ENCODE measurements at places on chromosomes 7 and 10.

- no peak for DNase-seq
These were observed 84.5 kb upstream of the DUSP5 start for GRCh38 chr10:110413049-110413783.

- DNase-seq = no peak
These were observed 248.7 kb downstream of the NEBL start for GRCh38 chr10:20648263-20648874.

DNA sequence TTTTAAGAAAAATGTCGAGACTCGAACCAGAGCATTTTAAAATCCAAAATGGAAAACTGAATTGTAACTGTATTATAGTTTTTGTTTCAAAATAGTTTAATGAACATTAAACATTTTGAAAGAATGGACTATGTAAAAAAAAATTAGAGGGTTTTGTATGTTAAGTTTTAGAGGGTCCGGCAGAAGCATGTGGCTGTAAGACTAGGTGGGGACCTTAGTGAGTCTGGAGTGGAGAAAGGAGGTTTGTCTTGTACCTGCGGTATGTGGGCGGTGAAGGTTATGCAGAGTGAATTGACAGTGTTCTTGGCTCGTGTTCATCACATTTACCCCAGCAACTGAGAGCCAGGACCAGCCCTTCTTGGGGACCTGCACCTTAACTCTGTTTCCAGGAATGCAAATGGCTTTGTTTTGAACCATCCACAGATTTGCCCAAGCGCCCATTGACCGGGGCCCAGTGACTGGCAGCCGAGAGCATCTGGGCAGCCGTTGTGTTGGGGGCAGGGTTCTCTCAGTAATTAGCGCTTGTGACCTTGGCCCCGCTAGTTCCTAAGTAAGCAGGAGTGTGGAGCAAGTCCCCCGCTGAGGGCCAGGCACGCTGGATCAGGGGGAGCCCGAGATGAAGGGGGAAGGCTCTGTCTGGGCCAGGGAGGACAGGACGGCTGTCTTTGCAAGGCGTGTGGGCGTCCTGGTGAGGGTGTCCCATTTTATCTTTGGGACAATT lies 1.4 kb upstream of the KLF6 start:
- DNase-seq = no peak

DNA sequence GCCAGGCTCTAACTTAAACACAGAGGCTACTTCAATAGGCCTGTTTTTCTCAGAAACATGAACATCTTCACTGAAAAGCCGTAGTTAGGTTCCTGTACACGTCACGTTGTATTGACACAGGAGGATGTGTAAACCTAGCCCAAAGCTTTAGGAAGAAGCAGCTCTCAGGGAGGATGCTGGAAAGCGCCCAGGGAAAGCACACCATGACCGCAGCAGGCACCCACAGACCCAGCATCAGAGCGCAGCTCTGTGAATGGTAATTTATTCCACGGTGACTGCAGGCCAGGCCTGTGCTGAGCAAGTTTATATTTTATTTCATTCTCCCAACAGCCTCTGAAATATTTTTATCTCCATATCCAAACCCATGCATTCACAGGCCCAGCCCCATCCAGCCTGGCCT lies 51.1 kb downstream of the ASB13 start:
- DNase-seq = no peak

GRCh38 chr7:132516042-132516840 lies 60.0 kb downstream of the PLXNA4 start:
- DNase-seq = no peak

DNA sequence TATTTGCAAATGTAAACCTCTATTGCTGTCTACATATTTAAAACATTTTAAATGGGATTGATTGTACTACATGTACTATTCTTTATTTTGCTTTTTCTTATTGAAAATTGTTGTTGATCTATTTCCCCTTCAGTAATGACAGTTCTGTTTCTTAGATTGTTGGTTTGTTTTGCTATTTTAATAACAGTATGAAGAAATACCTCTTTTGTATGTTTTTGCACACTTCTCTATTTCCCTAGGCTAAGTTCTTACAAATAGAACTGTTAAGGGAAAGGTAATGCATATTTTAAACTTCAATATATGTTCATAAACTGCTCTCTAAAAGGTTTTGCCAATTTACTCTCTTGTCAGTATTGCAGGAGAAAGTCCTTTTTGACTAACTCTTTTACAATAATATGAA lies 195.0 kb upstream of the PRPS1L1 start:
- DNase-seq = no peak

DNA sequence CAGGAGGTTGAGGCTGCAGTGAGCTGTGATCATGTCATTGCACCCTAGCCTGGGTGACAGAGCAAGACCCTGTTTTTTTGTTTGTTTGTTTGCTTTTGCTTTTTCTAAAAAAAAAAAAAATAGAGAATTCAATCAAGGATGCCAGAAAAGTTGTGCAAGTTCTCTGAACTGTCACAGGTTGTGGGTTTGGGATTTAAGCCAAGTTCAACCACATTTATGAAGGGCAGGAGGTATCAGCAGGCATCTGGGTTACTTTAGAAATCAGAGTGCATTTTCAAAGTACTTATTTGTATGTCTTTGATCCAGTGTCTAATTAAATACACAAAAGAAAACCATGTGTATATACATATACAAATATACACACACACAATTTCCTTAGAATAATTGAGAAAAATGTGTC lies 151.2 kb upstream of the MINDY3 start:
- no peak for DNase-seq

GRCh38 chr10:49081547-49082275 lies 33.6 kb downstream of the VSTM4 start:
- DNase-seq = no peak

DNA sequence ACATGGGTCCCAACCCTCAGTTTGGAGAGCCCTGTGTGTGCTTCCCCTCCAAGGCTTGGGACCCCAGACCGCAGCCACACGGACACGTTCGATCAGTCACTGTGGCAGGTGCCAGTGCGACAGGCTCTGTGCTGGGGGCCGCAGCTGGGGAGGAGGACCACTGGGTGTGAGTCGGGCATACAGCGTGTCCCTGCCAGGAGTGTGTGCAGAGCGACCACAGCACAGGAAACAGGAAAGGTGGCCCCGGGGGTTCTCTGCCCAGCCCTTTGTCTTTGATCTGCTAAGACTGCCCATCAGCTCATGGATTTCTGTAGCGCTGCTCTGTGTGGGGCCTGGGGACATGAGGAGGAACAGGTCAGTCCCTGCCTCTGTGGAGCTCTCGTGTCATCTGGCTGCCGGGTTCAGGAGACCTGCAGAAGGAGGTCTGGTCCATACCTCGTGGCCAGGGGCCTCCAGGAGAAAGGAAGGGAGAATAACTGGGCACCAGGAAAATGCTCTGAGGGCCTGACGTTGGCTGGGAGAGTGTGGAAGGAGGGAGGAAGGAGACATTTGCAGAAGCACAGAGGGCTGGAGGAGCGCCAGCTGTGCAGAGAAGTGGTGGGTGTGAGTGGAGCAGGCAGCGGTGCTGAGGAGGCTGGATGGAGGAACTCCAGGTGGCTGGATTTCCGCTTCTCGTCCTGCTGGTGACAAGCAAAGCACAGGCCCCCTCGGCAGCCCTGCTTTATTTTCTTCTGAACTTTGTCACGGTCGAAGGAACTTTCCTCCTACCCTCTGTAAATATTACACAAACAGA lies 4.1 kb downstream of the NUDT1 start:
- no peak for DNase-seq

DNA sequence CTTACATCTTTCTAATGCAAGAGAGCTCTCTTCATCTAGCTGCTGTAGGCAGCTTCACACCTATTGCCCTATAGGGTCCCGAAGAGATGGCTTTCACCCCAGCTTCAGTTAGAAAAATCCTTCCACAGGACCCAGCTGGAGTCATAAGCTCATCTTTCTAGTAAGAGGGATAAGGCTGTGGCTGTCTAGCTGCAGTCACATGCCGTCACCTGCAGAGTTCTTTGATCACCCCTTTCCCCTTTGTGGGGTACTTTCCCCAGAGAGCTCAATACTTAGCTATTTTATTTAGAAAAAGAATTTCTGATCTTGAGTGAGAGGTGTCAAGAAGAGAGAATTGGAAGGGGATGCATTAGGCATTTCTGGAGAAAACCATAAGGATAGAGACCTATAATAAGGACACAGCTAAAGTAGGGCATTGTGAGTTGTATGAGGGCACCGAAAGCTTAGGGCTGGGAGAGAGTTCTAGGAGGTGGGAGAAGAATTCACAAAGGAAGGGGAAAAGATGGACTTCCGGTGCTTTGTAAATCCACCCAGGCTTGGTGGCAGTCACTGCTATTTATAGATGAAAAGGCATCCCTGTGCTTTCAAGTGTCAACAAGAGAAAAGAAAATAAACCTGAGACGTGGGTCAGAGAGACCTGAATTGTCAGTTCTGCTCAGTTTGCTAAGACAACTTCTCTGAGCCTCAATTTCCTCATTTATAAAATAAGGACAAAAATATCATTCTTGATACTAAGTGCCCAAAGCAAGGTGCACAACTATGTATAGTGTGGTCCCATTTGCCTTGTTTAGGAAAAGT lies 11.1 kb upstream of the ST8SIA6 start:
- DNase-seq = no peak

- no peak for DNase-seq
These were observed 5.2 kb downstream of the PSMG3 start for GRCh38 chr7:1564603-1565022.

DNA sequence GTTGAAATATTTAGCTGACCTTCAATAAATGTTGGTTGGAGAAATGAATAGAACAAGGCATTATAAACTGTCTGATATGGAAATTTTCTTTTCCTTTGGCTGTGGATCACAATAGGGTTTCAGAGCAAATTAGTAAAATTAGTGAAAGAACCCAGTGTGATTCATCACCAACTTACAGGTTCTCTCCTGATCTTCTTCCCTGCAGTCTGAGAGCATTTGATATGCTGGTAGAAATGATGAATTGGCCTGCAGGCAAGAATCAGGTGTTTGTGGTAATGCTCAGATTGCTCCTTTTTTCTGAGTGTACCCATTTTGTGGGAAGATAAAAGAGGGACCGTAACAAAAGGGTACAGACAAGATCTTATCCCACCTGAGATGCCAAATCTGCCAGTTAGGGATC lies 51.9 kb downstream of the BTAF1 start:
- DNase-seq = no peak

DNA sequence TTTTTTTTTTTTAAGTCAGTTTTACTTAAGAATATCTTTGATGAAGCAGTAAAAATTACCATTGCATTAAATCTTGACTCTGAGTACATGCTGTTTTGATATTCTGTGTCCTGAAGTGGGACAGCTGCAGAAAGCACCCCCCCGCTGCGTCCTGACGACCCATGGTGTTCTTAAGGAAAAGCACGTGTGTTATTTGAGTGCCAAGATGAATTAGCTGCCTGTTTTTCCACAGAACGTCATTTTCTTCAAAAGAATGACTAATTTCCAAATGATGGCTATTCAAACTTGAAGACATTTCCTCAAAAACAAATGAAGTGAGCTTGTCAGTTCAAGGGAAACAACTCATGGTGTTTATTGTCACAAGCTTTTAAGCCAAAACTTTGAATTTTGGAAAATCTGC lies 45.9 kb downstream of the CREM start:
- DNase-seq = no peak

DNA sequence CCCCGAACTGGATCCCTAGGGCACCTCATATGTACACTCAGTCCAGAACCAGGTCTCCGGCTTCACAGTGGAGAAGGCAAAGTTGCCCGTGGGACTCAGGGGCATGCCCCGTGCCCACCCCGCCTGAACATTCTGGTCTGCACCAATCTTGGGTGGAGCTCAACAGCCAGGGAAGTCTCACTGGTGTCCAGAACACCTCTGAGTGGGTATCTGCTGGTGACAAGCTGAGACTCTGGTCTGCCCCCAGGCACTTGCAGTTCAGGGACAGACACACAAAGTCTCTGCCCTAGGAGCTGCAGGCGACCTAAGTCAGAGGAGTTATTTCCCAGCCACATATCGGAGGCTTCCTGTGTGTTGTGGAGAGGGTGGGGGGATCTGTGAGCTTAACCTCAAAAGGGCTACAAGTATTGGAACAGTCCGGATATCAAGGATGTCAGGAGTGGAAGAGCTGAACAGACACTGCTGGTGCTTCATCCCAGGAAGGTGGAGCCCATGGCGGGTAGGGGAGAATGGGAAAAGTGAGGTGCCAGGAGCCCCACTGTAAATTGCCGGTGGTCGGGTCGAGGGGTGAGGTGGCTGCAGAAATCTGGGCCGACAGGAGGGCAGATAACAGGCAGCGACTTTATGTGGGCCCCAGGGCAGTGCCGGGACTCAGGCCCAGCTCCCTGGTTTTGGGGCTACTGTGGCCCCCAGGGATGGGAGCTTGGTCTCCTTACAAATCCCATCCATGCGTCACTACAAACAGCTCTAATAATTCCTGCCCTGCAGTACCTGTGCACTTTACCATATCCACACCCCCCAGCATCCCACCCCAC lies 8.6 kb upstream of the TLX1 start:
- DNase-seq = no peak

DNA sequence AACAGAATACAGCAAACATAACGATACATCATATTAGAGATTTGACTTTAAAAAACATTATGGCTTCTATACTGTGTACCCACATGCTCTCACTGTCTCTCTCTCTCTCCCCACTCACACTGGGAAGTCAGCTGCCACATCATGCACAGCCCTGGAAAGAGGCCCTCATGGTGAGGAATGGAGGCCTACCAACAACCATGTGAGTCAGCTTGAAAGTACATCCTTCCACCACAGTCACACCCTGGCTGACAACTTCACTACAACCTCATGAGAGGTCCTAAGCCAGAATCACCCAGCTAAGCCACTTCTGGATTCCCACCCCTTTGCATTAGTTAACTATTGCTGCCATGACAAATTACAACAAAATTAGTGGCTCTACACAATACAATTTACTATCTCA lies 23.3 kb upstream of the GPR22 start:
- DNase-seq = no peak

DNA sequence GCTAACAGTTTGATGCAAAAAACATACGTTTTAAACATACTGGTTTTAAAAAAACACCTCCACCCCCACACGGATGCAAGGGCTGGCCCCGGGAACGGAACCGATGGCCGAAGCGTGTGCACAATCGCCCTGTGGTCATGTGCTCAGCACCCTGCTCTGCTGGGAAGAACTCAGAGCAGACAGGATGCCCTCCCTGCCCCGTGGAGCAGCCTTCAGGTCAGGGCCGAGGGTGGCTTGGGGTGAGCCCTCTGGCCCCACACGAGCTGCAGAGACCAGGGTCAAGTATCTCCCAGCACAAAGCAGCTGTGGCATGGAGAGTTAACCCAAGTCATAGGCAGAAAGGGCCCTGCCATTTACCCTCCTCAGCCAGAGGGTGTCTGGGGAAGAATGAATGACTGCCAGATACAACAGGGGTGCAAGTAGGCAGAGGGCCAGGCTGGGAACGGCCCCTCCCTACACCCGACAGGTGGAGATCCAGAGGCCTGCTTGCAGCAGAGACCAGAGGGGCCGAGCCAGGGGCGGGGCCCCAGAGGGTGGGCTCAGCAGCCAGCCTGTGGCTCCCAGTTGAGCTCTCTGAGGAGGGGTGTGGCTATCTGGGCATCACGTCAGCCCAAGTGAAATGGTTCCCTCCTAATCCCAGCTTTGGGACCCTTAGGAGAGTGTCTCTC lies 56.8 kb downstream of the ZRANB1 start:
- DNase-seq = no peak

- no peak for DNase-seq
These were observed 52.7 kb downstream of the GDI2 start for GRCh38 chr10:5760515-5760914.
